ENCODE measurements at places on chromosomes 2 and 18. TPM values are rescaled to one million over a fixed set of nuclear protein-coding genes. Genes with fewer than 3 reads are reported as not detected.

DNA sequence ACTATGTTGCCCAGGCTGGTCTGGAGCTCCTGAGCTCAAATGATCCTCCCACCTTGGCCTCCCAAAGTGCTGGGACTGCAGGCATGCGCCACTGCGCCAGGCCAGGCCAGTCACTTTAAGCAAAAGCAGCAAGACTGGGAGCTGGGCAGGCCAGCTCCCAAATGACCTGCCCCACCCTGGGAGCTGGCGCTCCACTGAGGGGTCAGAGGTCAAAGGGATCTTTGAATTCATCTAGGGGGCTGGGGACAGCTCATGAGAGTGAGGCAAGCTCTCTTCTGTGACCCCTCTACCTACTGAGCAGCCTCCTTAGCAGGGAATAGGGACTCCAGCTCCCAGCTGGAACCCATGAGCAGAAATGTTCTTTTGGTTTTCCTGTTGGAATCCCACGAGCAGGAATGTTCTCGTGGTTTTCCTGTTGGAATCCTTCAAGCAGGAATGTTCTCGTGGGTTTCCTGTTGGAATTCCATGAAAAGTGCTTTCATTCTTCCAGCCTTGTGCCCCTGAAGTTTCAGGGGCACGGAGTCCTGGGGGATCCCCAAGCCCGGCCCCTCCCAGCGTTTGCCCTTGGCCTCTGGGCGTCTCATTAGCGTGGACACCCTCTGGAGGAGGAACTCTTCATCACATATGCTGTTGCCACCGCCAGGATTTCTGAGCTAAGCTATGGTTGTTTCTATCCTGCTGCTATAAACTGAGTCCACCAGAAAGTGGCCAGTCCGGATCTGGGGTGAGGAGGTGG, 162.0 kb upstream of the HAAO start:
- DNase-seq: no peak

DNA sequence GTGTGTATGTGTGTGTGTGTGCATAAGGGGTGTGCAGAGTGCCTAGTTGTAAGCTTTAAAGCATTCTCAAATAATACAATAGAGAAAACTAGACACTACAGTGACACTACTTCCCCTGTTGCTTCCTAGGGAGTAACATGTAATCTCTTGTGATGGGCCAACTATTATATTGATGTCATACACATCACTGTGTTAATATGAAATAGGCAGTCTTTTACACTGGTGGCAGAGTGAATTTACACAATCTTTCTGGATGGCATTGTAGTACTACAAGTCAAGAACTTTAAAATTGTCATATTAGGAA, 488.0 kb upstream of the ZEB2 start:
- DNase-seq: no peak

- DNase-seq: no peak
Observed at GRCh38 chr2:112891385-112891831, 19.6 kb upstream of the IL37 start.

DNA sequence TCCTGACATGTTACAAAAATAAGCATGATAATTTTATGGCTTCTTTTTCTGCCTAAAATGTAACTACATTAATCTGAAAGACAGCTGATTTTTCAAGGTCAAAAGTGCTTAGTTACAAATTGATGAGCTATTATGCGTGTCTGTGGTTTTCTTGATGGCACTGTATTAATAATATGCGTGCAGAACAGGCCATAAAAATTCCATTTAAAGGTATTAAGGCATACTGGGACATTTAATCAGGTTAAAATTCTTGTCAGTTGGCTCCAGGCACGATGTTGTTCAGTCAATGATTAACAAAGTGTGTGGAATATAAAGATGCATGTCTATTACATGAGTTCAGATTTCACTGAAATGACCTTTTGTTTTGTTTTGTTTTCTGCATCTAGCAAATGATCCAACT, 420.1 kb upstream of the ZNF804A start:
- no peak for DNase-seq

- DNase-seq: no peak
Observed at GRCh38 chr2:7338961-7339360, 421.7 kb downstream of the RNF144A start.

HOXD3 gene
- 1.1 TPM for polyA plus RNA-seq

WNT10A gene
- 0.03 TPM for polyA plus RNA-seq

DNA sequence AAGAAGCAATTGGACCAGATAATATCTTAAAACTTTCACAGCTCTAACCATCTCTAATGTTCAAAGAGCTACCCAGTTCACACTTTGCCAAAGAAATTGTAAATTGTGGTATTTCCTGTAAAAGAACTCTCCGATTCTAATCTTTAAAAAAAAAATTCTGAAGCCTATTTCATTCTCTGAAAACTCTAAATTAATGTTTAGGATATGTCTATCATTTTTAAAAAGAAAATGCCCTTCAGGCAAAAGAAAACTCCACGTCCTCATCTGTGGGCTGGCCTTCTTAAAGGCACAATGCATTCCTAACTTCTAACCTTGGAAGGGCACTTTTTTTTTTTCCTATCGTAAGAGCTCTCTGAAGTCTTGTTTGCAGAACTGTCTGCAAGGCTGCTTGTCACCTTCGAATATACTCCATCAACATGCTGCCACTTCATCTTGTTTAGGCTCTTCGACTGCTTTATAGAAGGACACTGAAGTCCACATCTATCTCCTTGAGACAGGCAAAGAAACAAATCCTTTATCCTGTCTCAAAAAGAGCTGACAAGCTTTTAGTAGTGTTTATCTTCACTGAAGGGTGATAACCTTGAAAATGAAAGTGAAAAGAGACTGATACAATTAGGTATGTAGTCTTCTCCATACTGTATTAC, 124.3 kb upstream of the SLC39A10 start:
- DNase-seq: no peak

DNA sequence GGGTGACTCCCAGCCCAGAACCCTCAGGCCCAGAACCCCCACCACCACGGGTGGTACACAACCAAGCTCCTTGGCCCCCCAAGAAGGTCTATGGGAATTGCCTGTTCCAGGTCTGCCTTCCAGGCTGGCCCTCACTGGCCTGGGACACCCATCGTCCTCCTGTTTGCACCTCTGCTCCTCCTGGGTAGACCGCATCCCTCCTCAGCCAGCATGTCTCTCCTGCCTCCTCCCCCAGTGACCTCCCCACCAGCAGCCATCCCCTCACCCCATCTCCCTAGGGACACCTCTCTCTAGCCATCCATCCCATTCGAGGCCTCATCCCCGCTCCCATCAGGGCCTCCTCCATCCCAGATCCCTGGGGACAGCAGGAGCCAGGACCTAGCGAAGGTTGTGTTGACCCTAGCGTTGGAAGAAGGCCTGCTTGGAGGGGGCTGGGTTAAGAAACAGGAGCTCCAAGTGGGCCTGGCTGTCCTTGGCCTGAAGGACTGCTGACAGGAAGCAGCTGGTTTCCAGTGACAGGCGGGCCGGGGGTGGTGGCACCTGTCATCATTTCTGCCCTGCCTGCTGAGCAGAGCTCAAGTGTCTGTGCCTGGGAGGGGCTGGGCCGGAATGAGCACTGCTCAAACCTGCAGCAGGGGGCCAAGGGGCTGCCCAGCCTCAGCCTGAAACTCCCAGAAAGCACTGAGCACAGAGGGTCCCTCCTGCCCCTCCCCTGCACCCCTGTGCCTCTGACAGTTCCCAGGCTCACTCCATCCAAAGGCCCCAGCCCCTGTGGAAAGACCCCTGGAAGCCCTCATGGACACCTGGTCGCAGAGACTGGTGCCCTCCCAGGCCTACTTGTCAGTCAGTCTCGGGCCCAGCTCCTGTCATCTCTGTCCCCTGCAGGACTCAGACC, 96.0 kb upstream of the OTOS start:
- DNase-seq: peak; percentile 94

RNF125 gene
- polyA plus RNA-seq: 3.0 TPM

DNA sequence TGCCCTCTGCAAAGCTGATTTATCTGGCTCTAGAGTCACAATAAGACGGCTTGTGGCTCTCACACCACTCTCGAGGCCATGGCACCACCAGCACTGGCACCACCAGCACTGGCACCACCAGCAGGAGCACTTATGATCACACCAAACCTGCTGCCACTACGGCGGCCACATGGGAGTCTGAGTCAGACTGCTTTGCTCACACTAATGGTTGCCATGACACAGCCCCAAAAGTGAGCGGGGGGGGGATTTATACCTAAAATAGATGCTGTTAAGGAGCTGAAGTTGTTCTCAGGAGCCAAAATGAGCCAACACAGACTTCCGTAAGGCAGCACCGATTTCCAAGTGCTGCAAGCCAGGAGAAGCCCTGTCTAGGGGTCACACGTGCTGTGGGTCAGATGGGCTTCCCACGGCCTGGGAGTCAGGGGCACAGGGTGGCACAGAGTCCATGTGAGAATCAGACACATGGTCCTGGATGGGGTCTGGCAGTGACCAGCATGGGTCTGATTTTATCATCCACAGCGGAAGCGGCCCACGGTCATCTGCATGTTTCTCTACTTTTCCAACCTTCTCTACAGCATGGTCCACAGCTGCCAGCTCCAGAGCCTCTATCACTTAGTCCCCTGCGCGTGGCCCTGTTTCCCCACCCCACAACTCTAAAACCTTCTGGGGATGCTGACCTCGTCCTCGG, 16.7 kb downstream of the DNMT3A start:
- DNase-seq: peak; percentile 68

GRCh38 chr2:80670763-80671162, 366.2 kb upstream of the LRRTM1 start:
- DNase-seq: no peak

TCF7L1 gene
- polyA plus RNA-seq: 2.1 TPM

DNA sequence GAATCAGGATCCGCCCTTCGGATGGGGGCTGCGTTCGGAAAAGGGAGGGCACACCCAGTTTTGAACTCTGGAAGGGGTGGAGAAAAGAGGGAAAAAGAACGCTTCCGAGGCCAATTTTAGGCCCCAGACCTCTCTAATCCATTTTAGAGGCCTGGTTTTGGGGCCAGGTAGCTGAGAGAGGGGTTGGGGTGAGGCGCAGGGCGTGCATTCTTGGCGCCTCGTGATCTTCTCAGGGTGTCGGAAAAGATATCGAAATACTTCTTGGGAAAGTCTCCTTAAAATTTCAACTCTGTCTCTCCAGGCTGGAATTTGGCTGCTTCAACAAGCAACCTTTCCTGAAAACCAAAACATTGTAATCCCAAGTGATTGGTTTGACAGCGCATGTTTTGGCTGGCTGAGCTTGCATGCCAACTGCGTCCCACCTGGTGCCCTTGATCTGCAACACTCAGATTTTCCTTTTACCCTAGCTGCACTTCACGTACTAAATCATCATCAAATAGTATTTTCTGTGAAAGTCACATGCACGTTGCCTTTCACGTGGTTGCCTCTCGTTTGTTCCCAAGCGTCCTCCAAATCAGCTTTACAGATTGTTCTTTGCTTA, 864 bp upstream of the XPO1 start:
- no peak for DNase-seq

CDH20 gene
- polyA plus RNA-seq: 2.6 TPM

- DNase-seq: no peak
Observed at GRCh38 chr2:48768669-48769068, 13.1 kb upstream of the LHCGR start.

GRCh38 chr2:240809276-240809675, 10.7 kb downstream of the KIF1A start:
- no peak for DNase-seq

DNA sequence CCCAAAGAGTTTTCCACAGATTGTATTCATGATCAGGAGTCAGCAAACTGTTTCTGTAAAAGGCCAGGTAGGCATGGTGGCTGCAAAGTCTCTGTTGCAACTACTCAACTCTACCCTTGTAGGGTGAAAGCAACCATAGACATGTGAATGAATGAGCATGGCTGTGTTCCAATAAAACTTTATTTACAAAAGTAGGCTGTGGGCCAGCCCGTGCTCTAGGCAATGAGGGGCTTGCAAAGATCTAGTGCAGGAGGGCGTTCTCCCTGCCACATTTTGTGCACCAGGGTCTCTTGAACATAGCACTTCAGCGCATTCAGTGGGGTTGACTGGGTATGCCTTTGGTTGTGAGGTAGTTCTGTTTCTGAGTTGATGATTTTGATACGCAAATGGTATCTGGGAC, 85.8 kb downstream of the ST6GAL2 start:
- no peak for DNase-seq

DNA sequence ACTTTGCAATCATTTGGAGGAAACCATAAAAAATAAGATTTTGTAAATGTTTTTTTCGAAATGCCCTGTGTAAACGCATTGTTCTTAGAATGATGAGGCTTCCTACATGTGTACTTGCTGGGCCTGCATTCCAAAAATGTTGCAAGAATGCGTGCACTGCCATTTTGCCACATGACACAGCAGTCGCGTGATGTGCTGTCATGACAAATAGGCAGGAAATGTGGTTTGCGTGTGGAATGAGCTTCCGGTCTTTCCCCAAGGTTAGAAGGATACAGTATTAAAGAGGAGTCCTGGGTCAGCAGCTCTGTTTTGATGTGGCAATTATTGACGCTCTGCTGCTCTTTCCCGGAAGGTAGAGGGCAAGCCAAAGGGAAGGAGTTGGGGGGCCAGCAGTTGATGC, 18.1 kb upstream of the SERPINB2 start:
- DNase-seq: no peak

DNA sequence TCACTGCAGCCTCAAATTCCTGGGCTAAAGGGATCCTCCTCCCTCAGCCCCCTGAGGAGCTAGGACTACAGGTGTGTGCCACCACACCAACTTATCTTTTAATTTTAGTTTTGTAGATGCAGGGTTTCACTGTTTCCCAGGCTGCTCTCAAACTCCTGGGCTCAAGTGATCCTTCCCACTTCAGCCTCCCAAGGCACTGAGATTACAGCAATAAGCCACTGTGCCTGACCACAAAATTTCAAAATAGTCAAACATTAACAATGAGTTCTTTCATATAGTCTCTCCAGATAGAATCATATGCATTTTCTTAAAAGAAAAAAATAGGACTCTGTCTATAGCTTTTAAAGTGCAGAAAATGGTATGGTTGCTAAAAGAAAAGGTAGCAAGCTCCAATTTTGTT, 24.9 kb upstream of the PID1 start:
- DNase-seq: no peak

DNA sequence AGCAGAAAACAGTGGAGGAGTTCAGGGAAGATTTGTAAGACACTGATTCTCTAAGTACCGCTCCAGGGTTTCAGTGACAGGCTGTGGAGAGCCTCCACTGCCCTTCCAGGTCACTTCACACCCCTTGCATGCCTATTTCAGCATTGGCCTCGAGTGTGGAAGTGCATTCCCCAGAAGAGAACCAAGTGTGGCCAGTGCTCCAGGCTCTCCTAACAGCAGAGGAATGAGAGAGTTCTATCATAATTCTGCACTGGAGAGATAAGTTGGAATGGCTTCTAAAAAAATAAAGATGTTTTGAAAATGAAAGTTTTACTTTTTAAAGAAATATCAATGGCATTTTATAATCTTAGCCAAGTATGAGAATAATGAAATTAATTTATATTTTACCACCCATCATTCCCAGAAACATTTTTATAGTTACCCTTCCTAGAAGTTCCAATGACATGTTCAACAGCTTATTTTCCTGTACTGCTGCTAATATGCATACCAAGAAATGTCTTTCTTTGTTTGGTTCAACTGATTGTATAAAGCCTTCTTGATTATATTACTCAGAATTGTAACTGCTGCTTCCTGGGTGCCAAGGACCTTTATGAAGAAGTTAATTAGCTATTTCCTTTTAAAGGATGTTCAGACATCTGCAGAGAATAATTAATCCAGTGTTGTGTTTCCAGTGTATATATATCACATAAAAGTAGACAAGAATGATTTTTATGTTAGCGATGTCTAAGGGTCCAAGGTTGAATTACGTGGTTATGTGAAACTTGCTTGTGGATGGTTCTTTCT, 61.0 kb upstream of the SERPINE2 start:
- DNase-seq: no peak

HOXD9 gene
- polyA plus RNA-seq: 1.4 TPM

GRCh38 chr2:210207929-210208328, 17.3 kb downstream of the ACADL start:
- no peak for DNase-seq

GRCh38 chr2:47145466-47145865, 9.6 kb downstream of the STPG4 start:
- no peak for DNase-seq

All from psoas muscle (tissue), 8 donors.